CD4-positive, alpha-beta T cell treated with Interleukin-4 for 4 hours (primary cell): ENCODE measurements at places on chromosomes 5 and 9.

GRCh38 chr5:59745415-59745863 is 148.1 kb downstream of the PDE4D start:
- no peak for DNase-seq

- DNase-seq: no peak
Measured at GRCh38 chr9:91495450-91495849, 71.8 kb upstream of the NFIL3 start.

DNA sequence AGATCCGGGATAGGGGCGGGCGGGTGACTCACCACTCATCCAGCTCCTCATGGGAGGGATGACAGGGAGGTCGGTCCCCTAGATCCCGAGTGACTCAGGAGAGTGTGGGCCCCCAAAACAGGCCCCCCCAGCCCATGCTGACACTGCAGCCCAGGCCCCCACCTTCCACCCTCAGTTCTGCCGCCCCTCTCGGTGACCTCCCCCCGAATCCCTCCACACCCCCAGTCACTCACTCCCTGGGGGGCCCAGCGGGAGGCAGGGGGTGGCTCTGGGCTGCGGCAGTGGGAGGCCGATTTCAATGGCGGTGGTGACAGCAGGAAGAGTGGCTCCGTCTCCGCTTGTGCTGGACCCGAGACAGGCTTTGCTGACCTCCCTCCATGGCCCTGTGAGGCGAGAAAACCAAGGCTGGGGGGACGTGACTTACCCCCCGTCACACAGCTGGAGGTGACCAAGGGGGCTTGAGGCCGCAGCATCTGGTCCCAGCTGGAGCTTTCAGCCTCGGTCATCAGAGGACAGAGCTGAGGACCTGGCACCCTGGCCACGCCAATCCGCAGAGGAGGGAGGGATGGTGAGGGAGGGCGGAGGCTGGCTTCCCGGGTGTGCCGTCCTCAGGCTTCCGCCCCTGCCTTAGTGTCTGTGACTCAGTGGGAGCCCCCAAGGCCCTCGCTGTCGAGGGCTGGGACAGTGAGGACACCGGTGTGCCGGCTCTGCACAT is 9.0 kb downstream of the GPSM1 start:
- no peak for DNase-seq

GRCh38 chr5:116528519-116529234 is 45.9 kb downstream of the SEMA6A start:
- no peak for DNase-seq

- peak; percentile 72 for DNase-seq
Measured at GRCh38 chr5:74648835-74649293, 8.3 kb upstream of the ENC1 start.

DNA sequence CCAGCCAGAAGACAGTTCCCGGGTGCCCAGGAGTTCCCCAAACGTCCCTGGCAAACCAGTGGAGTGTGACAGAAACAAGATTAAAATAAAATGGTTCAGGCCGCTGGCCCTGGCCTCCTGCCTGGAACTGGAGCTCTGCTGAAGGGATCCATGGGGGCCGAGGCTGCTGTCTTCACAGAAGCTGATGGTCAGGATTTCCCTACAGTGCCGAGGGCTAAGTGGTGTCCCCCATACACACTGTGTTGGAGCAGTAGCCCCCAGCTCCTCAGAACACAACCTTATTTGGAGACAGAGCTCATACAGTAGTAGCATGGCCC is 55.9 kb downstream of the MRPL36 start:
- DNase-seq: no peak

GRCh38 chr9:79431019-79431679 is 140.6 kb upstream of the TLE4 start:
- no peak for DNase-seq

GRCh38 chr5:69305512-69305911 is 27.1 kb downstream of the CCDC125 start:
- no peak for DNase-seq

- DNase-seq: peak; percentile 88
Measured at GRCh38 chr5:95631991-95632675, 12.2 kb downstream of the GPR150 start.

- no peak for DNase-seq
Measured at GRCh38 chr9:33731142-33731541, 64.2 kb upstream of the PRSS3 start.

DNA sequence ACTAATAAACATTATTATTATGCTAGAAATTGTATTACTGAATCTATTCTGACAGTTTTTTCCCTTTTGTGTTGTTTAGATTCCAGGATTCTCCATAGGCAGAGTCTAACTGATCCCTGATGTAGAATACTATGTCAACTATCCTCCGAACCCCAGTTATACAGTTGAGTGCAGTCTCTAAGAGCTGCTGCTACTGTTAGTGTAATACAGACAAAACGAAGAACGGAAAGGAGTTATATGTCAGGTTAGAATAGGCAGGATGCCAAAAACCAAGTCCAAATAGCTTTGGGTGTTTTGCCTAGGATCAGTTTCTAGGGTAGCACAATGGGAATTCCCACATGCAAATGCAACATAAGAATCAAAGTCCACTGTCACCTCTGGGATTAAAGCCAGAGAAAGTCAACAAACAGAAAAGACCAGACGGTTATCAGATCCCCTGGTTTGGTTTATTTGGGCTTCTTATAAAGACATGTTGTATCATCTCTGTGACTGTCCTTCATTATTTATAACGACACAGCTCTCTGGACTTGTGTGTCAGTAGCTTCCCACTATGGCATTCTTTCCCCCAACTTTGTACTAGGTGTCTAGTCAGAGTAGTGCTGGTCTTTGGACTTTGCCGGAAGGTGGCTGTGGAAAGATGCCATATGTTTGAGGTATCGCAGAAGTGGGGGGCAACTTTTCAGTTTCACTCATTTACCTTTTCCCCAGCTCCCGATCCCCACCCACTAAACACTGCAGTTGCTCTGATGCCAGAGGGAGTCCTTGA is 14.9 kb upstream of the TMEM38B start:
- no peak for DNase-seq

DNA sequence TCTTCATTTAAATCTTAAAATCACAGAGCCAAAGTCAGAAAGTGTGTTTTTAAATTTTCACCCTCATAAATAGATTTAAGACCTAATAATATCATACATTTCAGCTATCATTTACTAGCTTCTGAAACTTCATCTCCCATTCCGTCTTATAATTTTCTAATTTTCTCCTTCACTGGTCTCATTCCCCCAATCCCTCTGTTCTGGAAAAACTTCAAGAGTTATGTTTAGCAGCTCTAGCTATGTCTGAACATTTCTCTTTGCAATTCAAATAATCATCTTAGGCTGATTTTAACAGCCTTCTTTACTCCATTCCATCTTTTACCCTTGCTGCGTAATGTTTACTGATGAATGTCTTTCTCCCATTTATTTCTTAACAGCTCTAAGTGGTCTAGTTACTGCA is 192.4 kb downstream of the SLF1 start:
- DNase-seq: no peak

- DNase-seq: no peak
Measured at GRCh38 chr5:5716665-5717064, 294.2 kb downstream of the ICE1 start.

- DNase-seq: no peak
Measured at GRCh38 chr9:121954477-121955140, 138.5 kb downstream of the TTLL11 start.

GRCh38 chr5:25458628-25459027 is 813.9 kb upstream of the CDH10 start:
- no peak for DNase-seq
